Mucosa of gallbladder (tissue), 1 donor: ENCODE measurements at places on chromosomes 3 and 15.

- DNase-seq: no peak
These were observed 24.4 kb downstream of the LARS2 start for GRCh38 chr3:45412763-45413162.

- no peak for DNase-seq
These were observed 201.4 kb downstream of the MBNL1 start for GRCh38 chr3:152470095-152470494.

- no peak for DNase-seq
These were observed 6.7 kb upstream of the PROK2 start for GRCh38 chr3:71791634-71792033.

DNA sequence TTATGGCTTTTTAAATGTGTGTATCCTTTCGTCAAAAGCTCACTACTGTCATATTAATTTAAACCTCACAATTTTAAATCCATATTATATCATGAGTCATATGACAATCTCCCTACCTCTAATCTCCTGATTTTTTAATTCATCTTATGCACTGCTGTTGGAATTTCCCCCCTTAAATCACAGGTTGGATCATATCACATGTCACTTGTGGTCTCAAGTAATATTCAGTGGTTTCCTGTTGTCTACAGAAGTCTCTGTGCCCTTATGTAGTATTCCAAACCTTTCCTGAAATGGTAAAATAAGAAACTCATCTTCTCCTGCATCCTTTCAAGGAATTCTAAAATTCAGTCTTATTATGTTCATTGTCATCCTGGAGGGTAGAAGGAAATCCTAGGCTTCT, 116.0 kb upstream of the CBLB start:
- DNase-seq: no peak

DNA sequence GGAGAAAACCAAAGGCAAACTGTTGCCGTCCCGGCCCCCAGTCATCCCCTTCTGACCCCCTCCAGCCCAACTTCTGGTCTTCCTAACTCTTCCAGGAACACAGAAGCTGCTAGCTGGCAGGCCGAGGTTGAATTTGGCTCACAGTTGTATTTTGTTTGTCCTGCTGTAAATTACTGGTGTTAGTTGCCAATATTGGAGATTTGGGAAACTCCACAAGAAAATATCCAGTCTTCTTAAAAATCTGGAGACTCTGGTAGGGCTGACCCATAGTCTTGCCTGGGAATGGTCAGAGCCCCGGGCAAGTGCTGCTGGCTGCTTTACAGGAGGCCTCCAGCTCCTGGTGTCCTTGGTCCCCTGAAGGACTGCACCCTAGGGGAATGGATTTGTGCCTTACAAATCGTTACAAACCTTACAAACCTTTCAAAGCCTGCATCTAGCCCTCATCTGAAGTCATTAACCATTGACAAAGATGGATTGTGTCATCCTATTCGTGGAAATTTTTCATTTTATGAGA, 112.0 kb upstream of the MCTP2 start:
- no peak for DNase-seq

- no peak for DNase-seq
These were observed 68.7 kb downstream of the AP4E1 start for GRCh38 chr15:50977162-50977561.

DNA sequence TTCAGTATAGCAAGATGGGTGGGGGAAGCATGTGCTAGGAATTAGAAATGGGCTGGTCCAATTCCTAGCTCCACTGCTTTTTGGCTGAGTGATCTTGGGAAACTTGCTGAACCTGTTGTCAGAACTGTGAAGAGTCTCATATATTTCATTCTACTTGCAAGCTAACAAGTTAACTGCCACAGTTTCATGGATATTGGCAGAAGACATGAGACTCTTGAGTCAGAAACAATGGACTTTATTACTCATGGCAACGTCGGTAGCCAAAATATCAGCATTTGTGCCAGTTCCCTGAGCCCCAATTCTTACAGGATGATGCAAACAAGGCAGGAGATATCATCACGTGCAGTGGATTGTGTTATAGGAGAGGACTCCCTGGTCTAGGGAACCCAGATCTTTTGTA, 26.6 kb upstream of the PLAAT1 start:
- no peak for DNase-seq

- DNase-seq: no peak
These were observed 790 bp downstream of the LAMP3 start for GRCh38 chr3:183161552-183162336.

DNA sequence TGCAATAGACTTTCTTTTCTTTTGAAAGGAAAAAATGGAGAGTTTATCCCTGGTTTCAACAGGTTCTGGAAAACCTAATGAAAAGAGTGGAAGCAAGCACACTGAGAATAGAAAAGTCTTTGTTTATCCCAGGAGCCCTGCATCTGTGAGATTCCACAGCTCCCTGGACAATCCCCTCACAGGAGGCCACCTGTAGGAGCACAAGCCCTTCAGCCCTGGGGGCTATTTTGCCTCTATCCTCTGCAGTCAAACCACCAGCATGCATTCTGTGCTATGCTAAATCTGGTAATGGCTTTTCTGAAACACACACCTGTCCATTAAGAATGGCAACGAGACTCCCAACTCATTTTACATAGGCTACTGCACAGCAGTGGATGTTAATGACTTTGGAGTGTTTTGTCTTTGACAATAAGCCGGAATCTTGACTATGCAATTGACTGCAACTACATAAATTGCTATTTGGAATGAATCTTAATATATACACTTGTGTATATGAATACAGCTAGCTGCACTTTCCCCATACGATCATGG, 369.4 kb downstream of the NR2F2 start:
- no peak for DNase-seq

DNA sequence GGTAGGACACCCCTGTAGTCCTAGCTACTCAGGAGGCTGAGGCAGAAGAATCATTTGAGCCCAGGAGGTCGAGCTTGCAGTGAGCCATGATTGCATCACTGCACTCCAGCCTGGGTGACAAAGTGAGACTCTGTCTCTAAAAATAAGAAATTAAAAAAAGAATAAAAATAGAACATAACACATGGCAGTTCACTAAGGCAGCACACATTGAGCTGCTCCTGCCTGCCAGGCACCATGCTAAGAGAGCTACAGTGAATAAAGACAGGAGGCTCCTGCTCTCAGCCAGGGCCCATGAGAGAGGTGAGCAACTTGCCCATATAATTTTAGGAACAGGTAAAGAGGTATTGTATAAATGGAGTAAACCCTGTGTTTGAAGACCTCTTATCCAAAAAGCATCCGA, 54.3 kb downstream of the EBLN2 start:
- DNase-seq: no peak

GRCh38 chr3:82002986-82003642, 241.7 kb upstream of the GBE1 start:
- DNase-seq: no peak

GRCh38 chr15:60853109-60853508, 374.2 kb upstream of the ICE2 start:
- DNase-seq: no peak

DNA sequence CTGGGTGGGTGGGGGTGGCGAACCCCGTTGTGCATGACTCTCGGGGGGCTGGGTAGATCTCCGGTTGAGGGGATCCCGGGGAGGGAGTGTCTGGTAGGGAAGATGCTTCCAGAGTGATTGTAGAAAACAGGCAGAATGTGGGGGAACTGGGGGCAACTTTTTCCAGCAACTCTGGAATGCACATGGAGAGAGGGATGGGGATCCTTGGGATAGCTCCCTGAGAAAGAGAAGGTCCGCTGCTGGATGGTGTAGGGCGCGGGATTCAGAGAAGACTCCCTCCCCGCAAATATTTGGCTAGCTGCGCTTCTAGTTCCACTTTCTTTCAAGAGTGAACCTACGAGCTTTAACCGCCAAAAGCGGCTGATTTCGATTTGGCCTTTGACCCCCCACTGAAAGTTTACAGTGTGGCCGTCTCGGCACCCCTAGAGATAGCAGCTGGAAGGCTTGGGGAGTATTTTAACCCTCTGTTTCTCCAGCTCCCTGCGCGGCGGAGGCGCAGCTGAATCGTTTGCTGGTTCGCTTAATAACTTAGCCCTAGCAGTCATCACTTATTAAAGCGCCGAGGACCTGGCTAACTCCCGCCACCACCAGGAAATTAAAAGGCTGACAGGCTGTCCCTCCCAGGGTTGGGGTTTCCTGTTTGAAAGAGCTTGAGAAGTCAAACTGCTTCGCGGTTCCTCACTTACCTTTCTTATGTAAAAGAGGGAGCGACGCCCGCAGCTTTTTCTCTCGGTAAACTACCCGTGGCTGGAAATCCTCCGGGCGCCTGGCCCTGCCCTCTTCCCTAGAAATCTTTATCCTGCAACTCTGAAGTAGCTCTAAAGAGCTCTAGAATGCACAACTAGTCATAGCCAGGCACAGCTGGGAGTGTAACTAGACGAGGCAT, 1.2 kb downstream of the PHLDB2 start:
- peak; percentile 72 for DNase-seq

- peak; percentile 91 for DNase-seq
These were observed at the start of gene SPATA12 for GRCh38 chr3:57060089-57060821. SPATA12 (plus strand) TSS chr3:57060664; CDS start chr3:57073695, 13,031 bp downstream.

- no peak for DNase-seq
These were observed 299.6 kb downstream of the CACNA2D3 start for GRCh38 chr3:54421943-54422342.

GRCh38 chr15:84598993-84599392, 1.8 kb upstream of the ZSCAN2 start:
- no peak for DNase-seq

- DNase-seq: no peak
These were observed 720.5 kb upstream of the ALCAM start for GRCh38 chr3:104646196-104646595.

- no peak for DNase-seq
These were observed 101.7 kb upstream of the SMAD3 start for GRCh38 chr15:66963710-66964109.

DNA sequence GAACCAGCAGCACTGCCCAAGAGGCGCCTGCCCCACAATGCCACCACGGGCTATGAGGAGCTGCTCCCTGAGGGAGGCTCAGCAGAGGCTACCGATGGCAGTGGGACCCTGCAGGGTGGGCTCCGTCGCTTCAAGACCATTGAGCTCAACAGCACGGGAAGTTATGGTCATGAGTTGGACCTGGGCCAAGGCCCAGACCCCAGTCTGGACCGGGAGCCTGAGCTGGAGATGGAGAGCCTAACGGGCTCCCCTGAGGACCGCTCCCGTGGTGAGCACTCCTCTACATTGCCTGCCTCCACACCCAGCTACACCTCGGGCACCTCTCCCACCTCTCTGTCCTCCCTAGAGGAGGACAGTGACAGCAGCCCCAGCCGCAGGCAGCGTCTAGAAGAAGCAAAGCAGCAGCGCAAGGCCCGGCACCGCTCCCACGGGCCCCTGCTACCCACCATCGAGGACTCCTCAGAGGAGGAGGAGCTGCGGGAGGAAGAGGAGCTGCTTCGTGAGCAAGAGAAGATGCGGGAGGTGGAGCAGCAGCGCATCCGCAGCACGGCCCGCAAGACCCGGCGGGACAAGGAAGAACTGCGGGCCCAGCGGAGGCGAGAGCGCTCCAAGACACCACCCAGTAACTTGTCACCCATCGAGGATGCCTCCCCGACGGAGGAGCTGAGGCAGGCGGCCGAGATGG, 21.8 kb upstream of the APEH start:
- DNase-seq: no peak

GRCh38 chr15:60591496-60592370, 112.8 kb upstream of the ICE2 start:
- peak; percentile 27 for DNase-seq

- no peak for DNase-seq
These were observed 125.5 kb upstream of the FRMD4B start for GRCh38 chr3:69511361-69511760.

- DNase-seq: no peak
These were observed 148.6 kb downstream of the SST start for GRCh38 chr3:187521546-187521945.

DNA sequence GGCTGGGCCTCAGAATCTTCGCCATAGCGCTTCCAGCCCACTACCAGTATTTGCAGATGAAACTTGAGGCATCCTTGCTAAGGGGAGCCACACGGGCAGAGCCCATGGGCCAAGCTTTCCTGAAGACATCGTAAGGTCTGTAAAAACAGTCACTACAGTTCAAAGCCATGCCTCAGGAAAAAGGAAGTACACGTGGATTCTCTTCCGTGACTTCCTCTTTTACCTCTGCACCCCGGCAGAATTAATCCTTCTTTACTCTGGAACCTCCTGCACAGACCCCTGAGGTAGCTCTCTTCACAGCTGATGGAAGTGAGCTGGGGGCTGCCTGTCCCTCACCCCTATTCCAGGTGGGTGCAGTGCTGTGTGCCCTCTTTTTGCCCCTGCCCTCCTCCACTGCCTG, 129.2 kb downstream of the CHDH start:
- no peak for DNase-seq

DNA sequence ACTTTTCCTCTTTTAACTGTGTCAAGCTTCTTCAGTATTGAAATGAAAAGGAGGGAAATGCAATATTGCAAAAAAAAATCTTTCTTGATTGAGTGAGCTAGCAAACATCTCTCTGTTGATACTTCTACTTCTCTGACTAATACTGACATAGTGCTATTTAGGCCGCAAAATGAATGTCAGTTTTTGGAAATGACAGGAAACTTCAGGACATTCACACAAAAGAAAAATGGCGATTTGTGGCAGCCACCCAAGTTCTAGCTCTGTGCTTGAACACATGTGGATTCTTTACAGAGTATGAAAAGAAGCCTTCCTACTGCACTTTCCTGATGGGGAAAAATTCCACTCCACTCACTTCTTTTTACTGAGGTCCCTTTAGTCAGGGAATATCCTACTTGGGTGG, 486.8 kb upstream of the ALCAM start:
- DNase-seq: no peak
